ENCODE measurements at places on chromosomes 7 and 10.

GRCh38 chr7:128790315-128791041, 1.3 kb upstream of the CCDC136 start:
- no peak for DNase-seq

DNA sequence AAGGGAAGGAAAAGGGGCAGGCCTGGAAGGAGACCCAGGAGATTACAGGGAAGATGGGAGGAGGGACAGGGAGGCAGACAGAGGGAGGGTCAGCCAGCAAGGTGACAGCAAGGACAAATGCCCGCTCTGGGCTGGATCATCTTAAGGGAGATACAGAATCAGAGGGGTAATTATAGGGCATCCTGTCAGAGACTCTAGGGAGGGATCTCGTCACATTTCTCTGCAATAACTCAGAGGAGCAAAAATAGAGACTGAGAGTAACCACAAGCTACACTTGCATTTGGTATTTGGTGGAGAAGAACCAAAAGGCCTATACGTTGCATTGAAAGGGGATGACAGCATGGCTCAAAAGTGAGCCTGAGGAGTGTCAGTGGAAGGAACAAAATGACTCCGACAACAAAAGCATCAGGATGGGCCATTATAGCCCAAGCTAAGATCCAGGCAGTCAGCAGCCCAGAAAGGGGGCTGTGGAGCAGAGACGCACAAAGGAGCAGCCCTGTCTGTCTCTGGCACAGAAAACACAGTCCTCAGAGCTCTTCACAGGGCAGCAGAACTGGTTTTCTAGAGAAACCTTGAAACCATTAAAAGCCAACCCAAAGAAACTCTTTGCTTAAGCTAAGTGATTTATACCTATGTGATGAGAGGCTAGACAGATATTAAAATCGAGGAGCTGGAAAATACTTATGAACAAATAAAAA, 430.2 kb upstream of the VSTM2A start:
- DNase-seq, result no peak

GRCh38 chr10:87771871-87772500, 46.0 kb downstream of the ATAD1 start:
- peak; percentile 4 for DNase-seq

- DNase-seq, result no peak
Measured at GRCh38 chr7:150999497-151000230, 8.8 kb downstream of the NOS3 start.

- no peak for DNase-seq
Measured at GRCh38 chr7:55441002-55441401, 75.9 kb downstream of the LANCL2 start.

DNA sequence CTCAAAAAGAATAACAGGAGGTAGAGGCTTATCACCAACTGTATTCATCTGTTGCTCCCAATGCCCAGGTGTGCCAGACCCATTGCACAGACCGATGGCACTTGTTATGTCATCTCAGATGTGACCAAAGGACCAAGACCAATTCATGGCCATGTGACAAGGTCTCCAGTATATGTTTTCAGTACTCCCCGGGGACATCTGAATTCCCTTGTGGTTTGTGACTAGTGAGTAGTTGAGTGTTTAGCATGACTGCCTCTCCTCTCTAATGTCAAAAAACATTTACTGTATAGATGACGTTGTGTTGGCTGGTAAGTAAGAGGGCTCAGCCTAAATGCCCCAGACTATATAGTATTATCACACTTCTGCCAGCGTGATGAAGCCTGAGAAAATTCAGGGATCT, 202.1 kb upstream of the SMIM30 start:
- no peak for DNase-seq

GRCh38 chr10:95288303-95288702, 2.5 kb downstream of the PDLIM1 start:
- no peak for DNase-seq

DNA sequence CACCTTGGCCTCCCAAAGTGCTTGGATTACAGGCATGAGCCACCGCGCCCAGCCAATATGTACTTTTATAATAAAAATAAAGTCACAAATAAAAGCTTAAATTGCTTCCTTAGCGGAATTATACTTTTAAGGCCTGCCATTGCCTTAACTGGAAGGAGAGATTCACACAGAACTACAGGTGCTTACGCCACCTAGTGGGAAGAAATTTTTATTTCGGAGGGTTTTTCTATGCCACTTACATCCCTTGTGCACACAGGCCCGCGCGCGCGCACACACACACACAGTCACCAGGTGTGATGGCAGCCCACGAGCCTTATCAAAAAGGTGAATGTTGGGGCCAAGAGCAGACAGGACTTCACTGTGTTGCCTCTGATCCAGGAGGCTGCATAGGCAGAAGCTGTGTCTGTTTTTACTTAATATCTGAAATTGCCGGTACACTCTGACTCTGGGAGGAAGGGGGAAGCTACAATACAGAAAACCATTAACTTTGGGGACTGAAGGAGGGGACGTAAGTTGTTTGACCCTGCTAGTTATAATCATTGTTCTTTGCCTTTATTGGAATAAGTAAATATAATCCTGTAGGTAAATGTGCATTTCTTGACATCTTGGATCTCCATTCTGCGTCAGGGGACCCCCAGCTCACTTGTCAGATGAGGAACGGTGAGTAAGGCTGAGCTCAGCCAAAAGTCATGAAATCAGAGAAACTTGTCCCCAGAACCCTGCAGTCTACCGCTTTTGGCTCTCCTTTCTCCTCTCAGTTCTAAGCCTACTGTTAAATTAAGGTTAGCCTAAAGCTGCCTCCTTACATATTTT, 87.1 kb downstream of the SLC16A9 start:
- DNase-seq, result peak; percentile 78

DNA sequence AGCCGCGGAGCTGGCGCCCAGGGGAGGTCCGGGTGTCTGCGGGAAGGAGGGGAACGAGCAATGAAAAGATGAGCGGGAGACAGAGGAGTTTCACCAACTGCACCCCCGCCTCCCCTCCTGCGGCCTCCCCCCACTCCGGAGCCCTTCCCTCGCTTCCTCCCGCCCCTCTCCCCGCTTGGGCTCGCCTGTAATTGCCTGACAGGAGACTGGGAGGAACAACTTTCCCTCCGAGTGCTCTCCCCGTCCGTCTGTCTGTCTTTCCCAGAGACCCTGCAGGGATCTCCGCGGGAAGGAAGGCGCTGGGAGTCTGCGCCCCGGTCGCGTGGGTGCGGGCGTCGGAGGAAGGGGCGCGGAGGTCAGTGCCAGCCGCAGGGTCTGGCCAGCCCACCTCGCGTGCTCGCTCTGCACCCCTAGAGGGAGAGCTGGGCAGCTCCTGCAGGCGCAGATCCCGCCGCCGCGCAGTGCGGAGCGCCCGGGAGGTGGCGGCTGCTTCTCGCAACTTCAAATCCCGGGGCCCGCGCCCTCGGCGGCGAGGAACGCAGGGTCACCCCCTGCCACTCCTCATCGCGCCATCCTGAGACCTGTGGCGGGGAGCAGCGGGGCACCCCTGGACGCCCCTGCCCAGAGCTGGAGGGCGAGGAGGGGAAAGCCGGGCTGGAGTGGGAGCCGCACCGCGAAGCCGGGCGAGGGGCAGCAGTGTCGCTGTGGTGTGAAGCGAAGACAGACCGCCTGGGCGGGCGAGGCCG, 511 bp upstream of the NRP1 start:
- peak; percentile 92 for DNase-seq

GRCh38 chr10:103038570-103038969, 120.5 kb downstream of the CNNM2 start:
- no peak for DNase-seq

DNA sequence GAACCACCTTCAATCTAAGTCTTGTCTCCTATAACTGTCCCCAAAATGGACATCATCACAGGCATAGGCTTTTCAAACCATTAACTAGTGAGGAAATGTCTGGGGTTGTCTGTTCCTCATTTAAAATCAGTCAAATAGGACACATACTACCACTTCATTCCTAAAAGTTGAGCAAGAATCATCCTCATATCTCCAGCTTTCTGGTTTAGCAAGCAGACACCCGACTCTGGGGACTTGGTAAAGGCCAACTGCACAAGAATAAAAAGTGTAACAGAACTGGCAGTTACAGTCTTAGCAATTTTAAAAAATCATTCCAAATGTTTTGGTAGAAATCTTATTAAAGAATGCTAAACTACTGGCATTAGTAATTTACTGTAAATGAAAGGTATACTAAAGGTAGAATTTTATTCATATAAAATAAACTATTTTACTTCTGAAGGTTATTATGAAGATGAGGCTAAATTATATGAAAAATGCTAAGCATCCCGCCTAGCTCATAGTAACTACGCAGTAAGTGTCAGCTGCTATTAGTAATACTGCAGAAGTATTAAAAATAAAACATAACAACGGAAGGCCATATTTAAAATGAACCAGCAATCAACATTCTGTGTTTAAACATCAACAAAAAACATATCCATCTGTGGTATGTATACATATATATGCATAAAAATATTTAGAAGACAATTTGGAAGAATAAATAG, 60.8 kb downstream of the ZNF438 start:
- no peak for DNase-seq

DNA sequence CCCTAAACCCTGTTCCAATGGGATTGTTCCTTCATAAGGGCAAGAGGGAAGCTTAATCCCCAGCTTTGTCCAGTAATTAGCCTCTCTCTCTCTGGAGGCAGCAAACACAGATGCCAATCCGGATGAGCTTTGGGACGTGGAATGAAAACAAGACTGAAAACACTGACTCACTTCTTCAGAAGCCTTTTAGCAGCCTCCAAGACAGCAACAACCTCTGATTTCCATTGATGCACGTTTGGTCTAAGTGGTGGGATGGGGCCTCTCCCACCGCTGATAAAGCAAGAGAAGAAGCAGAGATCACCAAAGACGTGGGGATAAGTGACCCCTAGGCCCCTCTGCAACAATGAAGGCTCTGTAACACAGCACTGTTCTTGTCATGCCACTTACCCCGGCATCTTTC, 5.8 kb upstream of the GFRA1 start:
- DNase-seq, result no peak

- DNase-seq, result peak; percentile 83
Measured at GRCh38 chr7:25565949-25566348, 337.7 kb upstream of the NPVF start.

DNA sequence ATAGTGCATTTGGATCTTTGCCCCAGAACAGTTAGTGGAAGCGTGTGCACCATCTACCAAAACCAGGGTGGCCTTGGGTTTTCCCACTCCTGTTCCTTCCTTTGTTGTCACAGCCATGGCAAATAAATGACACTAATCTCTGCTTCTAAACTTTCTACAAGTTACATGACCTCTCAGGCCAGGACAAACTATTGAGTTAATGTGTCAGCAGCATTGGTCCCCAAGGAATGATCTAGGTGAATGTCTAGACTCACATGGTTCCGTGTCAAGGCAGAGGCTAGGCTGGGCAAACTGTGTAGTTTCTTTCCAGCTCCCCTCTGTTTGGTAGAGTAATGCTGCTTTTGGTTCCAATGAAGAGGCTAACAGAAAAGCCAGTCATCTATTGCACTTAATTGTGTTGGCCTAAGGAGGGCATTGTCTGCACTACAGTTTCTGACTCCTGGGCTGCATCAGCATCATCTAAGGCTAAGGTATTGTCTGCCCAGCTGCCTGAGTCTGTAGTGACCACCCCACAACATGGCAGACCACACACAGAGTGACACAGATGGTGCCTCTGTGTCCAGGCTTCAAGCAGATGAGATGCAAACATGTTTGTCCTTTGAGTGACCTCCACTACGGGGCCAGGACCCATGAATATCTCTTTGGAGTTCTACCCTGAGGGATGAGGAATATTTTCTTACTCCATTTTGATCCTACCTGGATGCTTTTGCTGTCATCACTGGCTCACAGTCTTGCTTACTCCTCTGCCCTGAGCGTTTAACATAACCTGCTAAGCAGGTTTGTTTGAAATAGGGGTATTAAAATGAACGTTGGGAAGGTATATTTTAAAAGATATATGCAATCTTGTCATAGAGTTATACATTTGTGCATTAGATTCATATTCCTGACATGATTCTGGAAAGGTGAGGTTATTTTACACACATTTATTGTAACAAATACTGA, 1.7 kb downstream of the CYP3A4 start:
- no peak for DNase-seq

DNA sequence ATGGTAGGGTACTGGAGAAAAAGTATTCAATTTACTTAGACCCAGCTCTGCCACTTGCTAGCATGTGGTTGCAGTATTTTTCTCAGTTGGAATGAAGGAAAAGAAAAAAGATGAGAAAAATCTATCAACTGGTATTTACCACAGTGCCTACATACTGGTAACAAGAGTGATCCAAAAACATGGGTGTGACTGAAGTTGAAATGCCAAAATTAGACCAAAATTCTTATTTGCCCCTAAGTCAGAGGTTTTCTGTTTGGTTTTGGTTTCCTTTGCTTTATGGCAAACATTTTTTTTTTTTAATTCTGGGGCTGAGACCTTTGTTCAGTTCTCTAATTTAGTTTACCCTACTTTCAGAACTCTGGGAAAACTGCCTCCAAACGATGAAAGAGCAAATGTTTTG, 12.3 kb downstream of the HYCC1 start:
- no peak for DNase-seq

DNA sequence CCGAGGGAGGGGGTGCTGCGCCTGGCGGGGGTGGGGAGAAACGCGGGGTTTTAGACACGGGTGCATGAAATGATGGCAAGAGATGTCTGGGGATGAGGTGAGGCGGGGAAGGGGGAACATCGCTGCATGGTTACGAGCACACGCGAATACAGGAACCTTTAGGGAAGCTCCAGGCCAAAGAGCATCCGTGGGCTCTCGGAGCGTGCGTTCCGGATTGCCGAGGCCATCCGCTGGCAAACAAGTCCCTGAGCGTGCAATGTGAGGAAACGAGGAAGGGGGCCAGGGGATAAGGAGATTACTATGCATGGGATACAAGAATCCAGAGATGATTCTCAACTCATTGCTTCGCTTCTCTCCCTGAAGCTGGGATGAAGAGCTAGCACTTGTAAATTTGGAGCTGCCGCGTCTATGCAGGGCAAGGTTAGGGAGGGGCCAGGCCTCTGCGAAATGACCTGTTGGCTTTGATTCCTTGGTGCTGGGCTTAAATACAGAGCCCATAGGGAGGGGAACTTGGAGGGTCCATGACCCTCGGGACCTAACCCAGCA, 520 bp upstream of the WNT2 start:
- DNase-seq, result peak; percentile 22

GRCh38 chr7:69002416-69002815, 595.9 kb upstream of the AUTS2 start:
- DNase-seq, result no peak

DNA sequence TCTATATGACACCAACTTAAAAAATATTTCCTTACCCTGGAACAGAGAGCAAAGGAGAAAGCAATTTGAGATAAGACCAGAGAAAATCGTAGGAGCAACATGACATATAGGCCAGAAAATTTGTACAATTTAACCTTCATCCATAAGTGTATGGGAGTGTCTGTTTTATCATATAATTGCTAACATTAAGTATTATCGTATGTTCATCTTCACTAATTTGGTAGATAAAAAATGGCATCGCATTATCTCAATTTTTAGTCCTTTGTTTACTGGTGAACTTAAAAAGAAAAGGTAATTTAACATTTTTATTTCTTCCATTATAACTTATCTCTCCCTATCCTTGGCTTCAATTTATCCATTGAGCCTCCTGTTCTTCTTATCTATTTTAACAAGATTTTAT, 873.4 kb downstream of the KCNMA1 start:
- no peak for DNase-seq

DNA sequence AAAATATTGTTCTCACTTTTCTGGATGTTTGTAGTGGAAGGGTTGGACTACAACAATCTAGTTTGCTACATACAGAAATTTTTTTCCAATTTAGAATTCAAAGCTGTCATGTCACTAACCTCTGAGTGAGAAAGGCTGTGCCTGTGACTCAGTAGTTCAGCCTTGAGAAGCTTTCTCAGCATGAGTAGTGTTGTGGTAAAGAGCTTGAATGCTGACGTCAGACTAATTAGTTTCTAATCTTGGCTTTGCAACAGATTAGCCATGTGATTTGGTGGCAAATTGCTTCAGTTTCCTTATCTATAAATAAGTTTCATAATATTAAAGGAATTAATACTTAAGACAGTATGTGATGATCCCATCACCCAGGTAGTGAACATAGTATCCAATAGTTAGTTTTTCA, 83.8 kb downstream of the ABCA13 start:
- DNase-seq, result no peak

Data from hindlimb muscle (tissue), 1 donor.